Diencephalon (tissue), 1 donor: ENCODE measurements at places on chromosomes 2 and 18. TPM values are rescaled to one million over a fixed set of nuclear protein-coding genes. Genes with fewer than 3 reads are reported as not detected.

The DIPK1C gene
- 15.9 TPM for total RNA-seq

The DNAH7 gene
- 21.7 TPM for total RNA-seq

The ANAPC1 gene
- total RNA-seq = 58.6 TPM

The SERPINB8 gene
- total RNA-seq = 2.1 TPM

The ERMN gene
- total RNA-seq = 1.2 TPM

The HES6 gene
- total RNA-seq = 40.6 TPM

The MBP gene
- total RNA-seq = 60.4 TPM

The SDC1 gene
- 17.1 TPM for total RNA-seq

The IL18R1 gene
- total RNA-seq = 0.46 TPM

The ARMC9 gene
- total RNA-seq = 23.8 TPM

The GALNT14 gene
- 20.5 TPM for total RNA-seq

The MDH1B gene
- 13.4 TPM for total RNA-seq

The SLC40A1 gene
- total RNA-seq = 51.0 TPM

The OSR1 gene
- 2.5 TPM for total RNA-seq

The CPO gene
- total RNA-seq = not detected

The SLC39A10 gene
- 170 TPM for total RNA-seq

The IL36A gene
- not detected for total RNA-seq

The DPP10 gene
- total RNA-seq = 97.8 TPM

The NABP1 gene
- total RNA-seq = 5.8 TPM

The BMPR2 gene
- total RNA-seq = 97.6 TPM

The CROCC2 gene
- 1.4 TPM for total RNA-seq
